ENCODE measurements at places on chromosomes 5 and 9. TPM values are rescaled to one million over a fixed set of nuclear protein-coding genes. Genes with fewer than 3 reads are reported as not detected.

SHOC1 gene
- total RNA-seq, result not detected

ADRA1B gene
- 0.48 TPM for total RNA-seq

GRCh38 chr5:107436201-107436600, 234.5 kb downstream of the EFNA5 start:
- no peak overlapping the region for H3K4me3 ChIP-seq
- no peak for DNase-seq
- no peak overlapping the region for H3K27ac ChIP-seq

DNA sequence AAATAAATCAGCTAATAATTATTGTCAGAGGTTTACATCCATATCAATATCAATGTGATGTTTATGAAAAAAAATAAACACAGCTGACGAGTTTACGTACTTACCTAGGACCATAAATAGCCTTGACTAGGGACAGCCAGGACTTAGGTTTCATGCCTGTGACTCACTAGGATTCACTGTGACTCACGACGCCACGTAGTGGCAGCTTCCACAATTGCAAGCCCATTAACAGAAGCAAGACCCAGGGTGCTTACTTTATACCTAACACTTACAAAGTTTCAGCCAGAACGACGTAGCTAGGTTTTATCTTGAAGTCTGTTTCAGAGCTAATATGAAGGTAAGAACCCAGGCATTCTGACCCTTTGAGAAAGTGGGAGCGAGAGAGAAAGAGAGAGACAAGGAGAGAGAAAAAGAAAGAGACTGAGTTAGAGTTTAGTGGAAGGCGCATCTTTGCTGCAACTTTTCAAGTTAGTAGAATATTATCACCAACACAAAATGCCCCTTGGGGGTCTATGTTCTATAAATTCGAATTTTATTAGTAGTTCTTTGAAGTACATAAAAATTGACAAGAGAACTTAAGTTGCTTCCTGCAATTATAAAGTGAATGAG, 191.2 kb downstream of the GNA14 start:
- DNase-seq, result peak; percentile 84
- H3K27me3 ChIP-seq, result peaks cover 12% of the 10 kb centered on the region
- no peaks in the 10 kb centered on the region for H3K36me3 ChIP-seq
- H3K4me1 ChIP-seq, result peaks cover 31% of the 10 kb centered on the region
- peak overlapping the region; percentile 24 for H3K4me3 ChIP-seq

GRCh38 chr5:50995285-50995942, 329.0 kb downstream of the PARP8 start:
- H3K4me3 ChIP-seq, result no peak overlapping the region
- peaks cover 2% of the 10 kb centered on the region for H3K27me3 ChIP-seq
- no peaks in the 10 kb centered on the region for H3K4me1 ChIP-seq
- DNase-seq, result no peak

- no peak for DNase-seq
- H3K27ac ChIP-seq, result peak overlapping the region; percentile 82
- peak overlapping the region; percentile 89 for H3K4me3 ChIP-seq
- peaks cover 49% of the 10 kb centered on the region for H3K4me1 ChIP-seq
Observed at GRCh38 chr5:51379331-51379700, 3.9 kb upstream of the ISL1 start.

DNA sequence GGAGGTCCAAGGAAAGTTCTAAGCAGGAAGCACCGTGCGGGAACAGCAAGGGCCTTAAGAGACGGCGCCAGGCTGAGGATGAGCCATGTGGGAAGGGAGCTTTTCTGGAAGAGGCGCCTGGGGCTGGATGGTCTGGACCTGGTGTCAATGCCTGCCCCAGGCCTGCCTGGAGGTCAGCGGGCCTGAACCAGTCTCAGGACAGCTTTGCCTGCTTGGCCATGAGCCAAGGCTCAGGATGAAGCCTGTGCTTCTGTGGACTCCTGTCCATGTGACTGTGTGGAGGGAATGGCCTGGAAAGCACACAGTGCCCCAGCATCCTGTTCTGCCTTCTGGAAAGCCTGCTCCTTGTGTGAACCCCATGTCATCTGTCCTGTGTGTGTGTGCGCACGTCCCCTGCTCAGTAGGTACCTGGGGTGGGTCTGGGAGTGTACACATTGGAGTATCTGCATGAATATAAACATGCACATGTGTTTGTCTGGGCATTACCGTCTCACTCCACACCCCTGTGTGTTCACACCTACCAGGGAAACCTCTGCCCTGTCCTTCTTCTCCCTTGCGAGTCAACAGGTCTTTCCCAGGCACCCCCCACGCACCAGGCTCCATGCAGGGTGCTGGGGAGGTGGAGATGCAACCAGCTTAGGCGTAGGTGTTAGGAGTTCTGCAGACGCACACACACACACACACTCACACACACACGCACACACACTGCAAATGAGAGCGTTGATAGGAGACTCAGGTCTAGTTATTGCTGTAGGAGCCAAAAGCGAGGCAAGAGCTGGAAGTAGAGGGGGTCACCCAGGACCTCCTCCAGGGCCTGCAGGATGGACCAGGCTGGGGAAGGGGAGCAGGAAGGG, 24.8 kb downstream of the DAB2IP start:
- peaks cover 9% of the 10 kb centered on the region for H3K27me3 ChIP-seq
- H3K27ac ChIP-seq, result no peak overlapping the region
- peaks cover 12% of the 10 kb centered on the region for H3K4me1 ChIP-seq
- H3K36me3 ChIP-seq, result no peaks in the 10 kb centered on the region

DNA sequence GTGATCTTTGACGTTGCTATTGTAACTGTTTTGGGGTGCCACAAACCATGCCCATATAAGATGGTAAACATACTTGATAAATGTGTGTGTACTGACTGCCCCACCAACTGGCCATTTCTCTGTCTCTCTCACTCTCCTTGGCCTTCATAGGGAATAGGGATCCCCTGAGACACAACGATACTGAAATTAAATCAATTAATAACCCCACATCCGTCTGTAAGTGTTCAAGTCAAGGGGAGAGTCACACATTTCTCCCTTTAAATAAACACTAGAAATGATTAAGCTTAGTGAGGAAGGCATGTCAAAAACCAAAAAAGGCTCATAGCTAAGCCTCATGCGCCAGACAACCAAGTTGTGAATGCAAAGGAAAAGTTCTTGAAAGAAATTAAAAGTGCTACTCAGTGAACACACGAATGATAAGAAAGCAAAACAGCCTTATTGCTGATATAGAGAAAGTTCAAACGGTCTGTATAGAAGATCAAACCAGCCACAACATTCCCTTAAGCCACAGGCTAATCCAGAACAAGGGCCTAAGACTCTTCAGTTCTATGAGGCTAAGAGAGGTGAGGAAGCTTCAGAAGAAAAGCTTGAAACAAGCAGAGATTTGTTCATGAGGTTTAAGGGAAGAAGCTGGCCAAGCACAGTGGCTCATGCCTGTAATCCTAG, 111.1 kb downstream of the UGCG start:
- H3K4me3 ChIP-seq, result no peak overlapping the region
- no peak for DNase-seq
- H3K4me1 ChIP-seq, result peaks cover 44% of the 10 kb centered on the region
- H3K27ac ChIP-seq, result no peak overlapping the region

DNA sequence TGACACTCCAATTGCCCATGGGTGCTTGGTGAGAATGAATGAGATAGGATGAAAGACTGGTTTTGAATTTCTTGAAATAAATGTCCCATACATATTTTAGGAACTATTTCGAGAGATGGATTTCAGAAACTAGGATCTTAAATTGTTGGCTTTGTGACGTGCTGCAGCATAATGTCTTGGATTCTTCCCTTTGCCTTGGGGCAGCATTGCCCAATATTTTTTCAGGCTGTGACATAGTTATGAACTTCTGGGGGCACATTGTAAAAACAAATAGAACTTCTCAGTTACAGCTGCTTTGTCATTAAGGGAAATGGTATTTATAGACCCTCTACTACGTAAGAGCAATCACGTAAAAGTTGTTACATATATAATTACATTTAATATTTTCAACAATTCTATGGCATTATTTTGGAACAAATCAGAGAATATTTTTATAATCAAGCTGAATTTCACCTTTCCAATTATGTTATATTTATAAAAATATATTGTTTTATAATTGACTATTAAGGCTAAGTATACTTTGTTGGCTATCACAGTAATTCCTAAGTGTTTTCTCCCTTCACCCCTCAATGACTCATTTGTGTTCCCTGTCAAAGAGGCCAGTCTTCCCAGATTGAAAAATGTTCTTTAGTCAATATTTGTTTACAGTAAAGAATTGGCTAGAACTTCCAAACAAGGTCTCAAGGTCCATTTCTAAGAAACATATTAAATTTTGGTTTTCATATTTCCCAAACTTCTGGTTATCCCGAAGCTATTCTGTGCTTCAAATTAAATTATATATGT, 1388.3 kb upstream of the ACO1 start:
- no peak overlapping the region for H3K4me3 ChIP-seq
- DNase-seq, result no peak
- no peaks in the 10 kb centered on the region for H3K4me1 ChIP-seq

DNA sequence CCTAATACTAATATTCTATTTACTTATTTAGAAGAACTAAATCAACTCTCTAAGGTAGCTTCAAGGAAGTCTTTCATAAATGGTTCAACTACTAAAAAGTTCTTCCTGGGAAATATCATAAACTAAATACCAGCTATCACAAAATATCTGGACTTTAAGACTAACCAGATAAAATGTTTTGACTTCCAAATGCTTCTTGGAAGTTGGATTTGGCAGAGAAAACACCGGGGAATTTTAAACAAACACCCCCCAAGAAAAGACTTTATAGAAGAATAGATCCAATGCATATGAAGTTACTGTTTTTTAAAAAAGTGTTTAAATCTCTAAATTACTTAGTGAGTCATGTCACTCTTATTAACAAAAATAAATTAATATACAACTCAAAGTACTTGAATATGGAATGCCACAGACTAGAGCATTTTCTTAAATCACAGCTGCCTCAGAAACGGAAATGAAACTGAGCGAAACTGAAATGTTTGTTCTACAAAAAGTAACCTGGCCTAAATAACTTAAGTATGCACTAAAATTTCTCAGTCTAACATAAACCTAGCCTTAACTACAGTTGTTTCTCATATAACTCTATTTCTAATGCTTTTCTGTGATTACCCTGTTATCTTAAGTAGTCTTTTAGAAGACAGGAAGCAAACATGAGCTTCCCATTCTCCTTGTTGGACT, 6.8 kb downstream of the ABCA1 start:
- H3K36me3 ChIP-seq, result no peaks in the 10 kb centered on the region
- no peak overlapping the region for H3K27ac ChIP-seq
- peak overlapping the region; percentile 66 for H3K4me3 ChIP-seq
- peaks cover 44% of the 10 kb centered on the region for H3K4me1 ChIP-seq
- H3K27me3 ChIP-seq, result no peaks in the 10 kb centered on the region
- DNase-seq, result no peak

DNA sequence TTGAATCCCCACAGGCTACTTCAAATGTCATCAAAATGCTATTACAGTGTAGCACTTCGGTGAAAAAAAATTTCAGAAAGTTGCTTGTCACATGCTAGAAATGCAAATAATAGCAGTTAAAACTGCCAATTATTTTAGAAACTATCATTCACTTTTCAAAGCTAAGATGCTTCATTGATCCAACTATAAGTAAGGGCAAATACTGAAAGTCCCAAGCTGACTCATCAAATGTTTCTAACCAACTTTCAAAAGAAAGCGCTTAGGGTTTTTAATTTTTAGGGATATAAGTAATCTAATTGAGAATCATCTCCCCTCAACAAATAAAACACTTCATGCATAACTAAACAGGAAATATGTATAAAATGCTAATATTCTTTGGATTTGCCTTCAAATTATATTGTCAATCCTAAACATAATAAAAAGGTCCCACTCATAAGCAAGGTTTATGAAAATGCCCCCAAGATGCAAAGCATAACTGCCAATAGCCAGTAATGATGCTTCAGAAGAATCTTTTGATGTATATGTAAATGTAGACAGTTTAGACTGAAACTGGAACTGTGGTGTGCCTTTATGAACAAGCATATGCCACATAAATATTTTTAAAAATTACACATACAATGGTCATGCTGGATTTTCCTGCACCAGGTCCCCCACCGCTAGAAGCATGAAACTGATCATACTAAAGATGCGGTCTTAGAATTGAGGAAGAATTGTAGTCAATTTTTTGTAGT, 12.2 kb downstream of the ACTL7A start:
- H3K27ac ChIP-seq, result no peak overlapping the region
- H3K4me1 ChIP-seq, result peaks cover 6% of the 10 kb centered on the region
- no peak overlapping the region for H3K4me3 ChIP-seq
- peaks cover 2% of the 10 kb centered on the region for H3K27me3 ChIP-seq
- no peak for DNase-seq

DNA sequence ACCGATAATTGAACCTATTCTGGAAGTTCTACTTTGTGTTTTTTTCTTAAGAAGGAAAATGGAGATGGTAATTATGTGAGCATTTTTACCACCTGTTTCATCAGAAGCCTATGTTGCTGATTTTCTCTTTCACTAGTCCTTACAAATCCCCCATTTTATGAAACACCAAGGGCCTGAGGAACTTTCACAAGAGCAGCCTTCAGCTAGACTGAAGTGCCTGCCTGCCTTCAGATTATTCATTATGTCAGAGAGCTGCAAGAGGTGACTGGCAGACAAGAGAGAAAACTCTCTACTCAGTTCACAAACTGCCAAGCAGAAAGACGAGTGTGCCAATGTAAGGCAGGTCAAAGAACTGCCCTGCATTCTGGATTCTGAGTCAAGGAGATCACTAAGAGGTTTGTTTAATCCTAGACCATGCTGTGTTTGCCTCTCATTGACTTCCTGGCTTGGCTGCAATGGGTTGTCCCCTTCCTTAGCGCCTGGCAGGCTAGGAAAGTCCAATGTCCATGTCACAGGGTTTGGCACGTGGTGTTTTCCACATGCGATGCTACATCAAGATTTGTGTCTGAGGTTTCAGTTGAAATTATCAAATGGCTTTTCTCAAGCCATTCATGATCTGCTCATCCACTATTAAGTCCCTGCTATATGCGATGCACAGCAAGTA, 143.3 kb downstream of the CDC42SE2 start:
- H3K27me3 ChIP-seq, result no peaks in the 10 kb centered on the region
- H3K27ac ChIP-seq, result no peak overlapping the region
- H3K4me1 ChIP-seq, result no peaks in the 10 kb centered on the region
- peaks cover 40% of the 10 kb centered on the region for H3K36me3 ChIP-seq

DNA sequence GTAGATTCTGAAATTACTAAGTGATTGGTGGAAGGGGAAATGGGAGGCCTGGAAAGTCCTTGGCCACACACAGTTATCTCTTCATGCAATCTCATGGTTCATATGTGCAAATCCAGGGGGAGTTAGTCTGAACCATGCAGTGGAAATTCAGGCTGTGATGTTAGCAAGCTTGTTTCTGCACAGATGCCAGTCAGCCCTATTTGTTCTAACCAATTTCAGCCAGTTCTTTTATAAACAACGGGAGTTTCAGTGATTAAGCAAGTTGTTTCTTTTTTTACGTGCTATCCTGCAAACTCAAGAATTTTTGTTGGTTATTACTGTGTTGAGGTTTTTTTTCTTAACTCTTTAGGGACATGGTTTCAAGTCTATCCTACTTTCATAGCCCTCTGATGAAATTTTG, 298.0 kb downstream of the FER start:
- no peaks in the 10 kb centered on the region for H3K36me3 ChIP-seq
- H3K4me1 ChIP-seq, result peaks cover 28% of the 10 kb centered on the region
- peak overlapping the region; percentile 5 for H3K27ac ChIP-seq
- no peak for DNase-seq

DNA sequence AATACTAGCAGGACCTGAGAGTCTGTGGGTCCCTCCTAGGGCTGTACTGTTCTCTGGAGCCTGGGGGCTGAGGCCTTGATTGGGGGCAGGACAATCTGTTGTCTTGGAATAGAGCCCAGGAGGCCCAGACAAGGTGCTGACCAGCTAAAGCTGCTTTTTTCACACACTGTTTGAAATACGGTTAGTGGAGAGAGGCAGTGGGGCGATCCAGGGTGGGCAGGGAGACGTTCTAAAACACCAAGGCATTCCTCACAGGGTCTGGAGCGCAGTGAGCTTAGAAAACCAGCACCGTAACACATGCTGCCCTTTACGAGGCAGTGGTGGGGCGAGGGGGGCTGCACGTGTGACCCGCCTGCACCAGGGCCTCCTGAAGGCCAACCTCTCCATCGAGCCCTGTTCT, 55.1 kb downstream of the EHMT1 start:
- H3K4me3 ChIP-seq, result no peak overlapping the region
- no peaks in the 10 kb centered on the region for H3K27me3 ChIP-seq
- peaks cover 6% of the 10 kb centered on the region for H3K36me3 ChIP-seq
- 0 out of 2 replicates have a peak overlapping the region, but pooled peaks have one; percentile 11 for H3K27ac ChIP-seq
